WERI-Rb-1 (cell line): ENCODE measurements at places on chromosomes 2 and 18.

DNA sequence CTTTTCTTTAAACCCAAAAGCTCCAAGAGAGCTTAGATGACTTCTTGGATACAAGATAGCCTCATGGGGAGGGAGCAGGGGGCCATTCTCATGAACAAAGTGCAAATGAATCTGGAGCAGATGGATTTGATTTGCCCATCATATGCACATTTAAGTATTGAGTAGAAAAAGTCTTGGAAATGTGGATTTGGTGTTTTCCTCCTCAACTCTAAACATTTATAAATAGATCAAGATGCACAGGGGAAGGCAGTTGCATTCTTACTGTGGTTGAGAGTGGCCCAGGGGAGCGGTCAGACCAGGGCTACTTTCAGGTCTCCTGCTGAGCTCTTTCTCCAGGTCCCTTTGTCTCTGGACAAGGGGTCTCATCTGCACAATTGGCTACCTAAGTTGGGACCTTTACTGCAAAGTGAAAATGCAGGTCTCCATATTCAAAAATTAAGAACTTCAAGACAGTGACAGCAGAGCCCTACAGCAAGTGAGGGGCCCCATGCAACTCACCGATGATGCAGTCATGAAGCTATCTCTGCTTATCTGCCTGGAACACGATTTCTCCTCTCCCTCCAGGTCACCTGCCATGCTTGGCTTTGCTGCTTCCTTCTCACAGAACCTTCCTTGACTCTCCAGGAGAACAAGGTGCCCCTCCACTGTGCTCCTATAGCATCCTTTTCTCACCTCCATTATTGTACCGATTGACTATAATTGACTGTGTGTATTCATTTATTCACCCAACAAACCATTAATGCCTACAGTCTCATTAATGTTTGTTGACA, 145.4 kb downstream of the LPIN1 start:
- DNase-seq: no peak

- no peak for DNase-seq
Measured at GRCh38 chr2:240655931-240656886, 26.5 kb downstream of the AQP12B start.

DNA sequence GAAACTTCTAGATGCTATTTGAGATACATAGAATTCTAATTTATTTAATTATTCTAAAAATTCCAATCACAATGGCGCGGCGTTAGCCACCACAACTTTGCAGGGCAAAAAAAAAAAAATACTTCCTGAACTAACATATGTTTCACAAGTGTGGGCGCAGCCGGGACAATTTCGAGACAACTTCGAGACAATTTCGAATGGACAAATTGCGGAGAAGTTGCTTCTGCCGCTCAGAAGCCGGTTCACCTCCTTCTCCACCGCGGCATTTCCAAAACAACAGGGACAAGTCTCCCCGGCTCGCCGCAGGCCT, 842 bp downstream of the PAX3 start:
- DNase-seq: no peak

DNA sequence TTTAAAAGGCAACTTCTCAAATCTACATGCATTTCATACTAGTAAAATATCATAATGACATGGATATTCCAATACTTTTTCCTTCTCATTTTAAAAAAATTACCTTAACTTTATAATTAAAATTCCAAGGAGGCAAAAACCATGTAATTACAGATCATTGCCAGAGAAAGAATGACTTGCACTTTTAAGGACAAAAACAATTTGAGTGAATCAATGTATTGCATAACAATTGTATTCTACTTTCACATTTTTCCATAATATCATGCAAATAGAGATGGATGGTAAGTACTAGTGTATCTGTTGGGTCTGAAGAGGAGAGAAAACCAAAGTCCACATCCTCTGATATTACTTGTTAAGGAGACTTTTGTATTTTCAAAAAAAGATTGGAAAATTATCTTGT, 89.5 kb upstream of the NCK2 start:
- no peak for DNase-seq

DNA sequence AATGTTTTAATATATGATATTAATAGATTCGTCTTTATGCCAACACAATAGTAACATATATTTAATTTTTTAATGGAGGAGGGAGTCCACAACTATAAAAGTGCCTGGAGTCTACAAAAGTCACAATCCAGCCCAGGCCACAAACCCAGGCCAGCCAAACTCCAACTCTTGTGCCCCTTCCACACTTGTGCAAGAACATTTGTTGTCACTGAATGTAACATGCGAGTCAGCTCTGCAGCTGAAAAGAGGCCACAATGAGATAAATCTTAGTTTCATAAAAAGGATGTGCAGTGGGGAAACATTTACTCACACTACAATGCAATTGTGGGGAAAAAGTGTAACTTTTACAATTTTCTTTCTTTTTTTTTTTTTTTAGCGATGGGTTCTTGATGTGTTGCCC, 110.8 kb downstream of the MCFD2 start:
- DNase-seq: no peak

- no peak for DNase-seq
Measured at GRCh38 chr2:185608799-185609198, 129.8 kb upstream of the FSIP2 start.

DNA sequence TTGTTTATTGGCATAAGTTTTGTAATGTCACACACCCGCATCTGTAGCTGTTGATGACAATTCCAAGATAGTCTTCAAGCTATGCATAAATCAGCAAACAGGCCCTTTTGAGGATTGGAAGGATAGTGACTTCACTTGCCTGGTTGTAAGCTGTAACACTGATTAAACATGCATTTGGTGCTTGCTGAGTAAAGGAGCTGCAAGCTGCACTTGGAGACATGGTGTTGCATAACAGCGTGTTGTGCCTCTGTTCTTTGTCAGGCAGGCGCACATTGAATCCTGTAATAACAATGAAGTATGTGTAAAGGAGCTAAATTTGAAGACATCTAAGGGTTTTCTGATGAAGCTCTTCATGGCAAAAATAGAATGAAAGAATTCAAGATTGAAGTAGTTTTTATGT, 68.7 kb upstream of the TTC27 start:
- DNase-seq: no peak

GRCh38 chr2:233912691-233913423, 4.3 kb upstream of the TRPM8 start:
- no peak for DNase-seq

DNA sequence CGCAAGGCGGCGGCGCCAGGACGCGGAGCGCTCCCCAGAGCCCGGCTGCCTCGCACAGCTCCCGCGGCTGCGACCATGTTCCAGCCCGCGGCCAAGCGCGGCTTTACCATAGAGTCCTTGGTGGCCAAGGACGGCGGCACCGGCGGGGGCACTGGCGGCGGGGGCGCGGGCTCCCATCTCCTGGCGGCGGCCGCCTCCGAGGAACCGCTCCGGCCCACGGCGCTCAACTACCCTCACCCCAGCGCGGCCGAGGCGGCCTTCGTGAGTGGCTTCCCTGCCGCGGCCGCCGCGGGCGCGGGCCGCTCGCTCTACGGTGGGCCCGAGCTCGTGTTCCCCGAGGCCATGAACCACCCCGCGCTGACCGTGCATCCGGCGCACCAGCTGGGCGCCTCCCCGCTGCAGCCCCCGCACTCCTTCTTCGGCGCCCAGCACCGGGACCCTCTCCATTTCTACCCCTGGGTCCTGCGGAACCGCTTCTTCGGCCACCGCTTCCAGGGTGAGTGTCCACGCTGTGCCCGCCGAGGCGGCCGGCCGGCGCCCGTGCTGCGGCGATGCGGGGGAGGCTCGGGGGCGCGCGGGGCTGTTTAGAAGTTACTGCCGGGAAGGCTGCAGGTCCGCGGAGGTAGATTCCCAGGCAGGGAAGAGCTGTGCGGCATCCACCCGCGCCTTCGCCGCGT, 696 bp downstream of the EMX1 start:
- DNase-seq: peak; percentile 56

GRCh38 chr18:72544092-72544886, at the start of gene CBLN2:
TSS of gene CBLN2 (minus strand) at chr18:72544342. CDS start at chr18:72542160, 2,182 bp downstream.
- DNase-seq: peak; percentile 61

DNA sequence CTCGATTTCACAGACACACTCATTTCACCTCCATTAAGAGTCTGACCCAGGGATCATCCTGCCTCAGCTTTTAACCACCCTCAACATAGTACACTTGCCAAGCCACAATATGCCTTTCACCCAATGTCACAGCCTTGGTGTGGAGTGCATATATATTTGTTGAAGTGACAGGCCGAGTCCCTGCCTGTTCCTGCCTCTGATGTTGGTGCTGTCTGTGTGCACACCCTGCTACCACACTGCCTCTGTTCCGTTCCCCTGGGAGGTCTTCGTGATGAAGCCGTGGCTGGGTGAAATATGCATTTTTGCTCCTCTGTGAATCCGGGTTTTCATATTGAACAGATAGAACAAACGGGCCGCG, 90.3 kb downstream of the RNF144A start:
- DNase-seq: no peak

GRCh38 chr2:149744865-149745264, 157.3 kb upstream of the MMADHC start:
- DNase-seq: no peak
